ENCODE measurements at places on chromosomes 1 and 21. TPM values are rescaled to one million over a fixed set of nuclear protein-coding genes. Genes with fewer than 3 reads are reported as not detected.

AADACL4 gene
- total RNA-seq: not detected

CELA2A gene
- not detected for total RNA-seq

SLC6A17 gene
- total RNA-seq: 0.07 TPM

FALEC gene
- total RNA-seq: not detected

RGS18 gene
- total RNA-seq: 0.42 TPM

MED8 gene
- total RNA-seq: 40.5 TPM

RAP1GAP gene
- total RNA-seq: 0.50 TPM

KCNK1 gene
- 1.1 TPM for total RNA-seq

TRAF5 gene
- total RNA-seq: 33.7 TPM

MYOM3 gene
- total RNA-seq: not detected

ILDR2 gene
- total RNA-seq: 4.4 TPM

TNNT2 gene
- not detected for total RNA-seq

GPBP1L1 gene
- total RNA-seq: 102 TPM

NID1 gene
- 0.09 TPM for total RNA-seq

HORMAD1 gene
- total RNA-seq: not detected

GJA5 gene
- total RNA-seq: not detected

TEDDM1 gene
- not detected for total RNA-seq

LRRC7 gene
- total RNA-seq: not detected

TMPRSS15 gene
- not detected for total RNA-seq

PKN2 gene
- total RNA-seq: 17.8 TPM

Measured in CD8-positive, alpha-beta memory T cell (primary cell).